Stimulated activated CD4-positive, alpha-beta T cell treated with anti-CD3 and anti-CD28 coated beads, Interleukin-4, amount 100 ng/mL, for 4 hours (primary cell): ENCODE measurements at places on chromosomes 12 and 14.

- no peak for DNase-seq
Observed at GRCh38 chr12:8076366-8076765, 5.7 kb upstream of the NECAP1 start.

DNA sequence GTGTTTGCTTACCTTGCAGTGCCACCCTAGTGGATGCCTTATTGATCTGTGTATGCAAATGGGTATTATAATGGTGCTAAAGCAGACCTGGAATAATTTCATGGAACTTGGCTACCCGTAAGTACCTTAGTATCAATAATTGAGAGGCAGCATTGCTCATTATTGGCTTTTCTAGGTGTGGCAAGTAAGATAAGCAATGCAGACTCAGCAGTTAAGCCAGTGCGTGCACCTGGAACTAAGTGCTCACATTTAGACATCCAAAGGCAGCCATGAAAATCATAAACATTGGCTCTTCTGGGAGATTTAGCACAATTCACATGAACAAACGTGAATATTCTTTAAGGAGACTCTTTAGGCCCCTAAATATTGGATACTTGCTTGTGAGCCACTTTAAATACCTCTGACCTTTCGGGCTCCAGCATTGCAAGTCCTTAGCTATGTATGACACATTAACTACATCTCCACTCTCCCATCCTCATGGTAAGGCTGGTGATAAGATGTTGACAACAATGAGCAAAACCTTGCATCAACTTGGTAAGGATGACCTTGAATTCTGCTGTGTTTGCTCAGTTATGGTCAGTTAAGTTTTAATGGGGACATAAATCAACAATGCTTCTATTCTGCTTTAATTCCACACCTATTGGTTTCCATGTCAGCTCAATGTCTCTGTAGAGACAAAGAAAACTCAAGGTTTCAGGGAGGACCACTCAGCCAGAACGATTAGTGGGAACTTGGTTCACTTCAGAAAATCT lies 112.0 kb downstream of the SLC5A8 start:
- DNase-seq, result no peak

- no peak for DNase-seq
Observed at GRCh38 chr14:93510056-93510455, 79.3 kb downstream of the UNC79 start.

GRCh38 chr14:49988080-49988990 lies 95.5 kb downstream of the ARF6 start:
- no peak for DNase-seq

GRCh38 chr12:29228474-29229157 lies 79.5 kb downstream of the FAR2 start:
- DNase-seq, result no peak
